Fibroblast of skin of abdomen (primary cell): ENCODE measurements at places on chromosomes 6 and 20.
A peak's percentile ranks its signal among the peaks of the same experiment; 100 is the strongest.

DNA sequence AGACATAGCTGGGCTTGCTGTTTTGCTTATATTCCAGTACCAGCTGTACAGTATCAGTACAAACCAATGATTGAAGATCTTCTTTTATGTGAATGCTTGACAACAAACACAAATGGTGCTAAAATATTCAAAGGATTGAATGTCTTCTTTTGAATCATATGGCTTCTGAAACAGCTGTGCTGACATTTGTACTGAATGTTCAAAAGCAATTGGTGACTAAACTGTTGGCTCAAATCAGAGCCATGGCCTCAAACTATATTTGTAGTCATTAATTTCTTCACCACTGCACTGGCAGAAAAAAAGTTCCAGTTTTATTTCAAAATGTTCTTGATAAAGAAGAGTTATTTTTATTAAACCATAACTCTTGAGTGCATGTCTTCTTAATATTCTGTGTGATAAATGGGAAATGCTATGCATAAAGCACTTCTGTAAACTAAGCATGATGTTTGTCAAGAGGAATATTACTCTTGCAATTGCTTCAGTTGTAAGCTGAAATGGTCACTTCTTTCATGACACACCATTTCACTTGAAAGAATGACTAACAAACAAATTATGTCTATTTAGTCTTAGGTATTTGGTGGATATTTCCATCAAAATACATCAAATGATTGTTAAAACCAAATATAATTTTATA lies 45.9 kb upstream of the CENPW start:
- DNase-seq: no peak

DNA sequence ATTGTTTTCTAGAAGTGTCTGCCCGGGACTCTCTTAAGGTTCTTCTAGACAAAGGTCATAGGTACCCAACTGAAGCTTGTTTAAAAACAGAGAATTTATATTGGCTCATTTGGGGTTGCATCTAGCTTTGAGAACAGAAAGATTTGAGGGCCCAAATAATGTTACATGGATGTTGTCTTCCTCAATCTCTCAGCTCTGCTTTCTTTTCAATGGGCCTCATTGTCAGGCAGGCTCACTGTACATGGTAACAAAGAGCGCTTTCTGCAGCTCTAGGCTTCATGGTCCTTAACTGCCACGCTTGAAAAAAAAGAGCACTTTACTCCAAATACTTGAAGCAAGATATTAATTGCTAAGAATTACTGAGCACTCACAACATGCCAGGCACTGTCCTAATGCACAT lies 22.2 kb downstream of the NHLRC1 start:
- no peak for DNase-seq

DNA sequence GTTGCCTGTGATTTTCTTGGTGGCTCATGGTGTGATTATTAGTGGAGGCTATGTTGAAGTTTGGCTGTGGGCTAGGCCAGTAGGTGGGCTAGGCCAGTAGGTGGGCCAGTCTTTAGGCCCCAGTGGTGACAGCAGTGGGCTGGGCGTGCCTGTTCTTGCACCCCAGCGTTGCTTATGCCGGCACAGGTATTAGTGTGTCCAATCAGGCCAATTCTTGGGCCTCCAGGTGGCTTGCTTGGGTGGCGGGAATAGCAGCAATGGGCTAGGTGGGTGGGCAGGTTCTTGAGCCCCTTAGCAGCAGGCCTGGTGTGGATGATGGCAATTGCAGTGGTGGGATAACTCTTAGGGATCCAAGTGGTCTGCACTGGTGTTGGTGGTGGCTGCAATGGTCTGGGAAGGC lies 22.9 kb downstream of the GJA10 start:
- DNase-seq: no peak

GRCh38 chr6:82040405-82041221 lies 206.9 kb downstream of the IBTK start:
- DNase-seq: peak; percentile 68

DNA sequence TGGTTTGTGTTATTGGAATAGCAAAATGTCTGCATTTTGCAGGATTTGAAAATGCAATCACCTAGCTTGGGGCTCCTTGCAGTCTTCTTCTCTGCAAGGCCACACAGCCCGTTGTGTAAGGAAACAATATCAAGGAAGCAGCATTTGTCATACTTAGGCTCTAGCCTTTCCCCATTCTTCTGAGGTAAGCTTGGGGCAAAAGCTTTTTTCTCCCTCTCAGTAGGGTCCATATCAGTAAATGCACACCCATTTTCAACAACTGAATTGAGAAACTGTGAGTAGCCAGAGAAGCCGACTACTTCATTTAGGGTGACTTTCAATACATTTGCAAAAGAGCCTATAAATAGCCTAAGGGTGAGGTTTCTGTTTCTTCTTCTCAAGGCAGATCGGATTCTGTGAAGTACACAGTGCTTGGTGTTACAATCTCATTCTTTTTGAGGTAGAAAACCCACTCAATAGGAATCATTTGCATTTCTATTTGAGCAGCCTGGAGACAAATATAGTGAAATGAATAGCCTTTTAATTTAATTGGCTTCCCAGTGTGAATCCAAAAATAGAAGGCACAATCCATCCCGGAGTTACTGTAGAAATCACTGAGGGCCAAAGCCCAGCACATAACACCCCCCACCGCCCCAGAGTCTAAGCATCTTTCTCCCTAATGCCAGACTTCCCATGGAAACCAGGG lies 61.8 kb downstream of the BTBD3 start:
- no peak for DNase-seq

GRCh38 chr20:63191400-63191799 lies 24.5 kb downstream of the YTHDF1 start:
- no peak for DNase-seq

DNA sequence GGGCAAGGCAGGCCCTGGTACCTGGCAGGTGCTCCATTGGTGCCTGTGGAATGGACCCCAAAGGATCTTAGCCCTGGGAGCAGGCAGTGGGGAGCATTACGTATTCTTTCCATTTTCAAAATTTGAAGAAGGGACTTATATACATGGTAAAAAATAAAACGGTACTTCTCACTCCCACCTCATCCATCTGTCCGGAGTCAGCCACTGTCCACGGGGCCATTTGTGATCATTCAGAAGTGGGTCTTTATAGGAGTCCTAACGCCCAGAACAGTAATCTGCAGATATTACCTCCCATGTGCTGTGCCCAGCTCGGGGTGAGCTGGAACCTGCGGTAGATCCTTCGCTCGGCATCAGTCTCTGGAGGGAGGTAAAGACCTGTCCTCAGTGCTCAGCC lies 110.4 kb downstream of the SYCP2 start:
- no peak for DNase-seq
